Kasumi-1 (cell line): ENCODE measurements at places on chromosomes 7 and 10.

- DNase-seq, result no peak
Measured at GRCh38 chr10:10596256-10596655, 421.4 kb upstream of the CELF2 start.

- DNase-seq, result no peak
Measured at GRCh38 chr7:3995187-3995586, 686.9 kb upstream of the FOXK1 start.

GRCh38 chr10:76401006-76401405 lies 969.6 kb downstream of the LRMDA start:
- DNase-seq, result no peak

DNA sequence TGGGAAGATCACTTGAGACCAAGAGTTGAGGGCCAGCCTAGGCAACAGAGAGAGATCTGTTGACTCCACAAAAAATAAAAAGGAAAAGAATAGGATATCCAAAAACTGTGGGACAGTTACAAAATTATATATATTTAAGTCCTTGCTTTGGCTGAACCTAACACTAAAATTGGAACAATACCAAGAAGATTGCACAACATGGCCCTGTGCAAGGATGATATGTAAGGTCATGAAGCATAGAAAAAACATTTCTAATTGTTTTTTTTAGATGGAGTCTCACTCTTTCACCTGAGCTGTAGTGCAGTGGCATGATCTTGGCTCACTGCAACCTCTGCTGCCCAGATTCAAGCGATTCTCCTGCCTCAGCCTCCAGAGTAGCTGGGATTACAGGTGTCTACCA lies 139.0 kb downstream of the TPST1 start:
- DNase-seq, result no peak

GRCh38 chr10:30705625-30706149 lies 76.1 kb upstream of the LYZL2 start:
- no peak for DNase-seq

DNA sequence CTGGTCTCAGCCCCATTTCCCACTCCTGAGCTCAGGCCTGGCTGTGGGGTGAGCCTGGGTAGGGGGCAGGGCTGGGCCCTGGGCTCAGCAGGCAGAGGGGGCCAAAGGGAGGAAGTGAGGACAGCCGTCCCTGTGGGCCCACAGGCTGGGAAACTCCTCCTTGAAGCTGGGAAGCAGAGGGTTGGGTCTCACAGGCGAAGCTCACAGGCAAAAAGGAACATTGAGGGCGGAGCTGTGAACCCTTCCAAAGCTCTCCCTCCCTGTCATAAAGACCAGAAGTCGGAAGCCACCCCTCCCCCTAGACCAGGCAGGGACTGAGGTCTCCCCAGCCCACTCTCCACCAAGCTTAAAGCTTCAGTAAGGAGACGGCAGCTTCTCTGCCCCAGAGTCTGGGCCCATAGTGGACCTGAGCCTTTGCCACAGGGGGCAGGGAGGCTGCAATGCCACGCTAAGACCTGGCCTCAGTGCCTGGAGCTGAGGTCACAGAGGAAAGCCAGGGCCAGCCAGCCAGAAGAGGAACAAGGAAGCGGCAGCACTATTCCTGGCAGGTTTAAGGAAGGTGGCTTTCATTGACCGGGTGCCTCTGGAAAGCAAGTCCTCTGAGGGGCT lies 1.0 kb upstream of the KCP start:
- peak; percentile 44 for DNase-seq

DNA sequence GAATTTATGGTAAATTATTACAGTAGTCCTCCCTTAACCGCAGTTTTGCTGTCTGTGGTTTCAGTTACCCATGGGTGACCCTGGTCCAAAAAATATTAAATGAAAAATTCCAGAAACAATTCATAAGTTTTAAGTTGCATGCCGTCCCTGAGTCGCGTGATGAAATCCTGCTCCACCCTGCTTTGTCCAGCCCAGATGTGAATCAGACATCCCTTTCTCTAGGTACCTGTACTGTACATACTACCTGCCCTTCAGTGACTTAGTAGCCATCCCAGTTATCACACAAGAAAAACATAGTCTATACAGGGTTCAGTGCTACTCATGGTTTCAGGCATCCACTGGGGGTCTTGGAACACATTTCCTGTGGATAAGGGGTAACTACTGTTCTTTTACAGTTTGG lies 20.5 kb upstream of the RHEB start:
- no peak for DNase-seq

DNA sequence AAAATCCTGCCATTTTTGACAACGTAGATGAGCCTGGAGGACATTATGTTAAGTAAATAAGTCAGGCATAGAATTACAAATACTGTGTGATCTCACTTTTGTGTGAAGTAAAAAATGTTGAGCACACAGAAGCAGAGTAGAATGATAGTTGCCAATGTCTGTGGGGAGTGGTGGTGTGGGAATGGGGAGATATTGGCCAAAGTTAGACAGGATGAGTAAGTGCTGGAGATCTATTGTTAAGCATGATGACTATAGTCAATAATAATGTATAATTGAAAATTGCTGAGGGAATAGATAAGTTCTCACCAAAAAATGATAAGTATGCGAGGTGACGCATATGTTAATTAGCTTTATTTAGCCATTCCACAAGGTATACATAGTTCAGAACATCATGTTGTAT lies 92.0 kb downstream of the GPR85 start:
- DNase-seq, result no peak

GRCh38 chr7:130365511-130366441 lies 14.5 kb upstream of the CPA1 start:
- no peak for DNase-seq

GRCh38 chr10:132479603-132480221 lies 57.9 kb upstream of the INPP5A start:
- no peak for DNase-seq

- no peak for DNase-seq
Measured at GRCh38 chr7:142537760-142538159, 211.5 kb upstream of the PRSS1 start.

- DNase-seq, result no peak
Measured at GRCh38 chr7:74561898-74562613, 95.5 kb upstream of the GTF2I start.

DNA sequence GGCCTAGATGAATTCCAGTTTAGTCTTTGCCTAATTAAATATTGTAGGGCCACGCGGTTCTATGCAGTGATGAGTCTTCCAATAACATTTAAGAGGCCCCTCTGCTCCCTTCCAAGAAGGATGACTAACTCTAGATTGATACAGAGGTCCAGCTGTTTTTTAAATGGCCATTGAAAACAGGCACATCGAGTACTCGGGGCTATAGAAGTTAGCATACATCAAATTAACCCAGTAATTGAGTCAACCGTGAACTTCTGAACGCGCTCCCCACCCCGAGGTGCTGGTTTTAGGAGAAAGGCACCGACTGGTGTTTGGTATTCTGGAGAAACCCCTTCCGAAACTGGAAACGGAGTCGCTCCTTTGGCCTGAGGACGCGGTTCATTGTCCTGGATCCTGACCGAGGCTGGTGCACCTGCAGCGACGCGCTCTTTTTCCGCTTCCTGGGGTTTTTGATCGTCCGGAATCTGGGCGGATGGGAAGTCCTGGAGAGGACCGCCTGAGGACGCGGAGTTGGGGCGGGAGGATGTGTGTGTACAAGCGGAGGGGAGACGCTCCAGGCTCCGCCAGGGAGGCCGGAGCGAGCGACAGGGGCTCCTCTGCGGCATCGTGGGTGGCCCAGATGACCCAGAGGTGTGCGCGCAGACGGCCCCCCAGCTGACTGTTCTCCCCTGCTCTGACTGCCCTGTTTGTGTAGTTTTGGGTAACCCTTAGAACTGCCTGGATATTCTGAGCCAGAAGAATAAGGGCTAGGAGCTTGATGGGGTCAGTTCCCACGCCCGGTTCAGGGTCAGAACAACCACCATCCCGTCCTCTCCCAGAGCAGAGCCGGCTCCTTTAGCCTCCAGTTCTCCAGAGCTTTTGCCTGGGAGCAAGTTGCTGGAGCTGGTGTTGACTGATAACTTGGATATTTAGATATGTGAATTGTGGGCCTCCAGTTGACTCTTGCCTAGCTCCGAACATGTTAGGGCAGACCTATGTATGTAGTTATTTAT lies 711 bp downstream of the FAM221A start:
- peak; percentile 84 for DNase-seq

DNA sequence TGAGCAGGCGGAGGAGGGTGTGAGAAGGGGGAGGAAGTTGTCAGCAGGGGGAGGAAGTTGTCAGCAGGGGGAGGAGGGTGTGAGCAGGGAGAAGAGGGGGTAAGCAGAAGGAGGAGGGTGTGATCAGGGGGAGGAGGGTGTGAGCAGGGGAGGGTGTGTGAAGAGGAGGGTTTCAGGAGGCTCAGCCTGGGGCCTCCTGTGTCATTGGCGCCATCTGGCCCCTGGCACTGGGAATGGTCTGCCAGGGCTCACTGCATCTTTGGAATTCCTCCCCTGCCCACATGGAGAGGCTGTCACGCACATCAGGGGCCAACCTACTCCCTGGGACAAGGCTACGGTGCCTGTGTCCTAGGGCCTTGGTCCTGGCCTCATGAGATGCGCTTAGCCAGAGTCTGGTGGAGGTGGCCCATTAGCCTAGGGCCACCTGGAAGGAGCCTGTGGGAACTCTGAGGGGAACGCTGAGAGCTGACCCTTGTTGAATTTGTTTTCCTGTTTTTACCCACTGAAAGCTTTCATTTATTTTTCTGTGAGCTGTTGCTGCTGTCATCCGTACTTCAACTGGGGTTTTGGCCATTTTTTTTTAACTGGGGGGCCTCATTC lies 18.0 kb downstream of the CAMK2B start:
- DNase-seq, result peak; percentile 79

DNA sequence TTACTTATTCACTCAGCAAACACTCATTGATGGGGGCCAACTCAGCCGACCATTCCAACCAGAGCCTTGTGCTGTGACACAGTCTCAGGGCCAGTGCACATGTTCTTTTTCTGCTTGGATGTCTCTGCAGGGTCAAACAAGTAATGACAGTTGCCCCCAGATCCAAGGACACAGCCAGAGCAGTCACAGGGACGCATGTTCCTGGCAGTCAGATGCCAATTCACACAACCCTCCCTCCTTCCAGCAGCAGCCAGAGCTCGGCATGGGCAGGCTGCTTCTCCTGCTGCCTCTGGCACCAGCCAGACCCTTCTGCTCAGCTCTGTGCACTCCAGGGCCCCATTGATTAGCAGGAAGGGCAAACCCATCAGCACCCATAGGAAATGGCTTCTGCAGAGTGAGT lies 20.3 kb downstream of the DRGX start:
- no peak for DNase-seq

DNA sequence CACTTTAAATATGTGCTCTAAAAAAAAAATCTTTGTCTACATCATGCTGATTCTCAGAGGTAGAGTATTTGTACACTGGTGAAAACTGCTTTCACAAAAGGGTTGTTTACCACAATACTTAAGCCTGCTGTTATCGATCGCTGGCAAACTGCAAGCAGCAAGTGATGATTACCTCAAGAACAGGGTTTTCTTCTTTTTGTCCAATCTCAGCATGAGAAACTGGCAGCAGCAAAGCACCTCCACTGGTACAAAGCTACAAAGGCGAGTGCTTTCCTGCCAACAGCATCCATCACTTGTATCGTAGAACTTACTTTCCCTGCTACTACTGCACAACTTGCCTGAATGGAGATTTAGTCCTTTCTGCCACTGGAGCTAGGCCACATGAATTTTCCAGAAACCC lies 276.5 kb downstream of the DGKB start:
- no peak for DNase-seq

GRCh38 chr7:140541176-140541512 lies 61.8 kb upstream of the MKRN1 start:
- no peak for DNase-seq

- no peak for DNase-seq
Measured at GRCh38 chr7:139557857-139558581, 34.5 kb downstream of the CLEC2L start.

DNA sequence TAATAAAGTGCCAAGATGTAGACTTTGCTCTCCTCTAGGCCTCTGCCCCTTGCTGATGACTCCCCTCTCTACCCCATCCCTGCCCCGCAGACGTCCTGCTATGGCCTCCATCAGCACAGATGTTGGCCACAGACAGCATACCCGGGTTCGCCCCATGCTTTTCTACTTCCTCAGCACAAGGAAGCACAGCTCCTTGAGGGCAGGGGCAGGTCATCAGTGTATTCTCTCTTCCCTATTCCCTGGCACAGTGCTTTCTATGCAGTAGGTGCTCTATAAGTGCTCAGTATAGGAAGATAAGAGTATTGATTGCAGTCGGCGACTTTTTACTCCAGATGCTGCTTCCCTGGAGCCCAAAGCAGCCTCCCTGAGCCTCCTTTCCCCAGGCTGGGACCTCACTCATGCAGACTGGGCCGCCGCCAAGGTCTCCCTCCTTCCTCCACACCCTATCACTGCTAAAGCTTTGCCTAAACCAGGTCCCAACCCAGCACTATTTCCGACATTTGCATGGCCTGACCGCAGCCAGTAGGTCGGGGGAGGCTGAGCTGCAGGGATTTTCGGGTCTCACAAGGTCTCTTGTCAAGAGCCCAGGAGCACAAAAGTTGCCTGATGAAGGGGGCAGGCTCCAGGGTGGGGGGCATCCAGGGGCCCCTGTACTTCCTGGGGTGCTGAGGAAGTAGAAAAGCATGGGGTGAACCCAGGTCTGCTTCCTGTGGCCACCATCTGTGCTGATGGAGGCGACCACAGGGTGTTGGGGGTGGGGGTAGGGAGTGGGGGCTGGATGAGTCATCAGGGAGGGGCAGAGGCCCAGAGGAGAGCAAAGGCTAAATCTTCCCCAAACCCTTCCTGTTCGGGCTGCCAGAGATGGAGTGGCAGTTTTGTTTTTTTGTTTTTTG lies 8.0 kb downstream of the CALHM3 start:
- peak; percentile 100 for DNase-seq

DNA sequence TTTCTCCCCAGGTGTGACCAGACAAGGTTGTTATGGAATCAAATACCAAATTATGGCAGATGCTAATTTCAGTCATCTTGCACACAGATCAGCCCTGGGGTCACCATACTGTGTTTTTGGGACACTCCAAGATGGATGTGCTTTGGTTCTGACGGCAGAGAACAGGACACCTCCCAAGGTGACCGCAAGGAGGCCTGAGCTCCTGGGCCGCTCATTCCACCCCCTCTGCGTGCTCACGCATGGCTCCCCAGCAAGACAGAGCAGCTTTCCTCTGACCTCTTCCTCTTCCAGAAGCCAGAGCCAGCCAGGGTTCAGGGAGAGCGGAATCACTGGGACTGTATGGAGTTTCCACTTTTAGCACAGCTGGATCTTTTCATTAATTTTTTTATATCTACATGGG lies 402.8 kb downstream of the DNAJB6 start:
- no peak for DNase-seq

DNA sequence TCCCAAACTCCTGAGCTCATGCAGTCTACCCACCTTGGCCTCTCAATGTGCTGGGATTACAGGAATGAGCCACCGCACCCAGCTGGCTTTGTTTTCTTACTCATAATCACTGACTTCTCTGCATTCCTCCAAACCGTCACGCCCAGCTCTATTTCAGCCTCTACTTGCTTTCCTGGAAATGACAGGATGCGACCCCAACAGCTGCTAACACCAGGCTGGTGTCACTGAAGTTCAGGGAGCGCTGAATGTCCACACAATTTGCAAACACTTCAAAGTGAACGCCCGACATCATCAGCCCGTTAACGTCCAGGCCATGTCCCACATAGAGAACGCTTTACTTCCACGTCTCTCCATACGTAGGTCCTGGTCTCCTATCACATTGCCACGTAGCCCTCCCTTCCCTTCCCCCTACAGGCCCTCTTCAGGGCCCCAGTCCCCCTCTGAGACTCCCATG lies 12.8 kb upstream of the PROSER2 start:
- no peak for DNase-seq

- DNase-seq, result peak; percentile 94
Measured at GRCh38 chr10:68560186-68560942, at the start of gene TET1. TSS of gene TET1 (plus strand) at chr10:68560337. CDS start at chr10:68572339, 12,002 bp downstream.

GRCh38 chr10:118712930-118713634 lies 41.7 kb downstream of the CACUL1 start:
- DNase-seq, result no peak
